ENCODE measurements at places on chromosomes 2 and 18.

DNA sequence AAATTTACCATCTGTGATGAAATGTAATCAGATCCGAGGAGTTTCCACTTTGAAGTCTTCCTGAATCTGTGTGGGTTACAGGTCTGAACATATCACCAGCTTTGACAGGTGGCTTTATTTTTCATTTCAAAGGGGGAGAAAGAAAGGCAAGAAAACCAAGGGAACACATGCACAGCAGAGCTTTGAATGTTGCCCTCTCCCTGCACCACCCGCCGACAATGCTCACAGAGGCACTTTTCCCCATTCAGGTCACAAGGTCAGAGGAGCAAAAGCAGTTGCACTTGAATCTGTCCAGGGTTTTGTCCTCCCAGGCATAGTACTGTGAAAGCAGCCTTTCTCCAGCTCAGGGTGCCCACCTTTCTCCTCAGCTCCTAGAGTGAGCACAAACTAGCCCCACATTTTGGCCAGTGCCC is 130.2 kb downstream of the OSR1 start:
- DNase-seq, result no peak

DNA sequence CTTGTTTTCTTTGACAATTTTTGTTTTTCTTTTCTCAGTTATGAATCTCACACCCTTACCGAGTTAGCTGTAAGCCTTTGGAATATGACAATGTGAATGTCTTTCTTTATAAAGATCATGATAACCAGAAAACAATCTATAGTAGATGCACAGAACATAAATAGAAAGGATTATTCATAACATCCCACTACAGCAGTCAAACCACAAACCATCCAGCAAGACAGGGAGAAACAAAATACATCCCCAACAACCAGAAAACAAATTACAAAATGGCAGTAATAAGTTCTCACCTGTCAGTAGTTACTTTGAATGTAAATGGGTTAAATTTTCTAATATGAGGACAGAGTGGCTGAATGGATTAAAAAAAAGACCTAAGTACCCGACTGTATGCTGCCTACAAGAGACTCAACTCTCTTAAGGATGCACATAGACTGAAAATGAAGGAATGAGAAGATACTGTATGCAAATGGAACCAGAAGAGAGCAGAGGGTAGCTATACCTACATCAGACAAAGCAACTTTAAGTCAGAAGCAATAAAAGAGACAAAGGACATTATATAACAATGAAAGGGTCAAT is 124.6 kb downstream of the ZNF532 start:
- DNase-seq, result no peak

DNA sequence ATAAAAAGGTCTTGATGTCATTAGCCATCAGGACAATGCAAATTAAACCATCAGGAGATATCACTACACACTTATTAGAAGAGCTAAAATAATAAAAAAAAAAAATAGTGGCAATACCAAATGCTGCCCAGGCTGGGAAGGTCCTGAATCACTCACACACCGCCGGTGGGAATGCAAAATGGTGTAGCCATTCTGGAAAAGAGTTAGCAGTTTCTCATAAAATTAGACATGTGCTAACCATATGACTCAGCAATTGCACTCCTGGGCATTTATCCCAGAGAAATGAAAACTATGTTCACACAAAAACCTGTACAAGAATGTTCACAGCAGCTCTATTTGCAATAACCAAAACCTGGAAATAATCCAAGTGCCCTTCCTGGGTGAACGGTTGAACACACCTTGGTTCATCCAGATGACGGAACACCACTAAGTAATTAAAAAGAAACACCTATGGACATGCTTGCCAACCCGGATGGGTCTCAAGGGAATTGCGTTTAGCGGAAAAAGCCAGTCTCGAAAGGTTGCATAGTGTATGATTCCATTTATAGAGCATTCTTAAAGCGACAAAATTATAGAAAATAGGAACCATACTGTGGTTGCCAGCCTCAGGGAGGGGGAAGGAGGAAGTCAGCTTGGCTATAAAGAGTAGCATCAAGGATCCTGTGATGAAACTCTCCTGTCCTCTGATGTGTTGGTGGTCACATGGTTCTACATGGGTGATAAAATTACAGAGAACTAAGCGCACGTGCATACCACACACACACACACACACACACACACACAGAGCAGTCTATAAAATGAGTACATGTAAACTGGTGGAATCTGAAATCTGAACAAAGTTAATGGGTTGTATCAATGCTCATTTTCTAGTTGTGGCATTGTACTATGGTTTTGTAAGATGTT is 4.6 kb downstream of the MBP start:
- DNase-seq, result peak; percentile 43

DNA sequence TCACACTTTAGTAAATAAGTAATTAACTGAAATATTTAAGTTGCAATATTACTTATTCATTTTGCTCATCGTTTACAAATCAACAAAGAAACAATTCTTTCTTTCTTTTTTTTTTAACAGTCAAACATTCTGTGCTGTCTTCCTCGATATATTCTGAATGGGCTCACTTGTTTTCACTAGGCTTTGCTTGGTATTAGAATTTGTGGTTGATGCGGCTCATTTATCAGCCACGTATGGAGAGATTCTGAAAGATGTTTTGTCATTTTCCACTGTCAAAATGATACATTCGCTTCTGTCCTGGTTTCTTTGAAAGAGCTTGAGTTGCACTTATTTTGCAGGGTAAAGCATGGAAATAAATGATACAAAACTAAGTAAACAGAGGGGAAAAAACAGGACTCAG is 323.7 kb downstream of the LRRTM1 start:
- no peak for DNase-seq

GRCh38 chr2:164028814-164029534 is 293.2 kb upstream of the FIGN start:
- no peak for DNase-seq

DNA sequence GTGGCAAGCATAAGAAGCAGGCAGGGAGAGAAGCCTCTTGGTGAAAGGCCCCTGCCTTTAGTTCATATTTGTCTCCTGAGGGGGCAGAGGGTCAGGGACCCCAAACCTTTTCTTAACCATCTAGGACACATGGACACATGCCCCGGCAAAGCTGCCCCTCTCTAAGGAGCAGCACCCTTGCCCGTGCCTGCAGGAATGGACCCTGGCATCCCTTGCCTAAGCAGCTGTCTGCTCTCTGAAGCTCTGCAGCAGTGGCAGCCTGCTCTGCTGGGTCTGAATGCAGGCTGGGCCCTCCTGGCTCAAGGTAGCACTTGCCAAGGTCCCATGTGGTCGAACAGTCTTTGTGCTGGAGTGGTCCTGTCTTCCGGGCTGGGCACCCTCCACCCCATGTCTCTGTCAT is 174.4 kb downstream of the CELF4 start:
- DNase-seq, result no peak

- DNase-seq, result peak; percentile 9
These were observed 561.9 kb upstream of the ID2 start for GRCh38 chr2:8119782-8120505.

DNA sequence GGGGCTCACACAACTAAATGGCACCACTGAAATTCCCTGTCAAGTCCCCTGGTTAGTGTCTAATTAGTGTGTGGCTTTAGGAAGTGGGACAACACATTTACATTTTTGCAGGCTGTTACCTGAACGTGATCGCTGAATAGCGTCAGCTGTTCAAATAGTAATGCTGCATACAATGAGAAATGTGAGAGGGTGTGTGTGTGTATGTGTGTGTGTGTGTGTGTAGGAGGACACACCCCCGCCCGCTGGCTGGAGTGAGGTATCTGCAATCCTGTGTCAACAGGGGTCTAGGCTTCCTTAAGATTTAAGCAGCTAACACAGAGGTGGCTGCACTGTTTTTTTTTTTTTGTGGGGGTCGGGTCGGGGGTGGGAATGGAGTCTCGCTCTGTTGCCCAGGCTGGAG is 4.8 kb upstream of the LYPD6B start:
- DNase-seq, result no peak

GRCh38 chr2:16330982-16331381 is 334.7 kb downstream of the CYRIA start:
- DNase-seq, result no peak
